ENCODE measurements at places on chromosomes 2 and 18. TPM values are rescaled to one million over a fixed set of nuclear protein-coding genes. Genes with fewer than 3 reads are reported as not detected.
A peak's percentile ranks its signal among the peaks of the same experiment; 100 is the strongest.

- no peak for DNase-seq
These were observed 35.2 kb downstream of the SKA1 start for GRCh38 chr18:50410008-50410407.

DNA sequence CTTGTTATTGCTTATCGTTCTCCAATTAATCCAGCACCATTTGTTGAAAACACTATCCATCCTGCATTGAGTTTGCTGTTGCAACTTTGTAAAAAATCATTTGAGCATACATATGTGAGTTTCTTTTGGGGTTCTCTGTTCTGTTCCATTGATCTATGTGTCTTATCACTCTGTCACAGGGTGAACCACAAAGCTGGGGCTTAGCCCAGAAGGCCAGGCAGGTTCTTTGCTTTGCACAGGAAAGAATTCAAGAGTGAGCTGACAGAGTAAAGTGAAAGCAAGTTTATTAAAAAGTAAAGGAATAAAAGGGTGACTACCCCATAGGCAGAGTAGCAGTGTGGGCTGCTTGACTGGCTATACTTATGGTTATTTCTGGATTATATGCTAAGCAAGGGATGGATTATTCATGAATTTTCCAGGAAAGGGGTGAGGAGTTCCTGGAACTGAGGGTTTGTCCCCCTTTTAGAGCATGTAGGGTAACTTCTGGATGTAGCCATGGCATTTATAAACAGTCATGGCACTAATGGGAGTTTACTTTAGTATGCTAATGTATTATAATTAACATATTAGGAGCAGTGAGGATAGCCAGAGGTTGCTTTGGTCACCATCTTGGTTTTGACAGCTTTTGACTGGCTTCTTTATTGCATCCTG lies 46.8 kb downstream of the RNF138 start:
- no peak for DNase-seq

DNA sequence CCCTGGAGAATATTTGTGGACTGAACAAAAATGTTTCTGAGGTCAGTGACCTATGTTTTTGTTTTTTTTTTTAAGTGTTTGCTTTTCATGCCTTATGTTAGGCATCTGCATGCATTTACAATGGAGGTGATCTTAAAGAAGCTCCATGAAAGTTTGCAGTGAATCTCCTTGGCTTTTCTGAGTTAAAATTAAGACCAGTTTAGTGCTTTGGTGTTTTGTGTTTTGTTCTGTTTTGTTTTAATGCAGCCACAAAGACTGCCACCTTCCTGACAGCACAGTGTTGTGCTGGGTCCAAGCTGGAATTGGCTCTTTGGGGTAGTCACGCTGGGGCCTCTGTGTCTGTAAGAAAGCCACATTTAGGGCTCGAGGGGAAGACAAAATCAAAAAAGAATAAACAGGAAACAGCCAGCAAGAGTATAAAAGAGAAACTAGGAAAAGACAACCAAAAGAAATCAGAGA lies 396.2 kb downstream of the ARHGAP15 start:
- no peak for DNase-seq

Gene SGPP2
- total RNA-seq: not detected

Gene SAG
- total RNA-seq: 0.10 TPM

DNA sequence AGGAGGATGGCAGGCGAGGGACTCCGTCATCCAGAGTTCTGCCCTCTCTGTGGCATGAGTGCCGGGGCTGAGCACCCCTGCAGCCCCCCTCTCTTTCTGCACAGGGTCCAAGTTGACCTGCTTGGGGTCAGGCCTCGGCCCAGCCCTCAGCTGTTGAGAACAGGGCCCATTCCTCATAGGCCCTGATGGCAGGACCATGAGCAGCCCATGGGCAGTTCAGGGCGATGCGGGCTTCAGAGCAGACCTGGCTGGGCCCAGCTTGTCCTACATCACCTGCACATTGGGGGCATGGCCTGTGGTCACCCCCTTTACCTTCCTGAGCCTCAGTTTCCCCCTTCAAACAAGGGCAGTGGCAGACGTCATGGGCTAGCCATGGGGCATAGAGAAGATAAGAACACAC lies 238.1 kb downstream of the SEPTIN10 start:
- DNase-seq: peak; percentile 10

DNA sequence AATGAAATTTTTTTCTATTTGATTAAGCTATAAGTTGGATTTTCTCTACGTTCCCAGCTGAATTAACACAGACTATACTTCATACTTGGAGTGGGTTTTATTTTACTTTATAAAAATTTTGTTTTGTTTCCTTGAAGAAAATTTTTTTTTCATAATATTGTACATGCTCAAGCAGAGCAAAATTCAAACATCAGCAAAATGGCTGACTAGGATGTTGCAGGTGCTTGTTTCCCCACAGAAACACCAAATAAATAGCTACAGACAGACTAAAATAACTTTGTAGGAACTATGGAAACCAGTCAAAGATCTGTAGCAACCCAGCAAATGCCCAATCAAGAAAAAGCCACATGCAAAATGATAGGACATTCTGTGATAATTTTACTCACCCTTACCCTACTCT lies 82.3 kb downstream of the CCDC138 start:
- DNase-seq: no peak

GRCh38 chr2:31151501-31151900 lies 13.3 kb upstream of the GALNT14 start:
- DNase-seq: no peak

- no peak for DNase-seq
These were observed 278.9 kb downstream of the ZNF516 start for GRCh38 chr18:76216096-76216495.

Gene REG3G
- not detected for total RNA-seq

- no peak for DNase-seq
These were observed 133.3 kb upstream of the HS6ST1 start for GRCh38 chr2:128452024-128452411.

- DNase-seq: no peak
These were observed 58.1 kb upstream of the RALBP1 start for GRCh38 chr18:9417073-9417851.

Gene NCKAP5
- 0.15 TPM for total RNA-seq

DNA sequence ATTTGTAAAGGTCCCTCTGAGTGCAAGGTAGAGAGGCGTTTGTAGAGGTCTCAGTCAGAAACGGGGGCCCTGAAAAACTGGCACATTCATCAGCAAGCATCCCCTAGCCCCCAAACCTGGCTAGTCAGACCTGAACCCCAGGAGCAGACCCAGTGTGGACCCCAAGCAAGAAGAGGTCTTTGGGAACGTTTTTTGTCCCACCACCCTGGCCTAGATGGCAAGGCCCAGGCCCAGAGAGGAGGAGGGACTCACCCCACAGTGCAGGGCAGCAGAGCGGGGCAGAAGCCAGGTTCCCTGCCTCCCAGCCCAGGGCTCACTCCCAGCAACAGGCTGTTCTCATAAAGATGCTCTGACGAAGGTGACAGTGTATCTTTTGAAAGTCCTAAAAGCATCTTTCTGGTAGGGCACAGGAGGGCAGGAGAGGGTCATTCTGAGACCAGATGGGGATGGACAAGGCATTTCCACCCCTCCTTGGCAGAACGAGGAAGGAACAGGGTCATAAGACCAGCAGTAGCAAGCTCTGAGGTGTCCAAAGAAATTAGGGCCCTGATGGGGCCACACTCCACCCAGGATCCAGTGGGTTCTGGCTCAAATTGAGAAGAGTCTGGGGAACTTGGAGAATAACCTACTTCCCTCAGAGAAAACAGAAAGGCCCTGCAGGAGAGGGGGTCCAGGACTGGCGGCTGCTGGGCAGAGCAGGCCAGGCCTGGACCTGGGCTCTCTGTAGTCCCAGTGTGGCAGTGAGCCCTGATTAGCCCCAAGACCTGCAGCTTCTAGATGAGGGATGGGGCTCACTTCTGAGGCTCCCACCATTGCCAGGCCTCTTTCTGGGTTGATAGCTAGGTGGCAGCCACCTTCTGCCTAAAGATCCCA lies 18.2 kb downstream of the ADRA2B start:
- no peak for DNase-seq

DNA sequence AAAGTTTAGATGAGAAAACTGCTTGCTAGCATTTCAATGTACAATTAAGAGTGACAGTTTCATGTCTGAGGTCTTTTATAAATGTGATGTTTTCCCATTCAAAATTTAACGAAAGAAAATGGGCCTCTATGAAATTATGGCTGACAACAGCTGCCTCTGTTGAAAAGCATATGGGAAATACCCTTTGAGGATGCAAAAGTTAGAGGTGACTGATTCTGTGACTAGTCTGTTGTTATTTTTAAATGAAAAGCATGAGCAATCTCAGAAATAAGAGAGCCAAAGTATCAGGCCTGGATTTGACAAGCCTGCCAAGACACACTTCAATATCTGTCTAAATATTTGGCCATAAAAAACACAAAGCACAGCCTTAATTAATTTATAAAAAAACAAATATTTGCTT lies 580.8 kb downstream of the ERBB4 start:
- no peak for DNase-seq

Gene SLC5A7
- not detected for total RNA-seq

DNA sequence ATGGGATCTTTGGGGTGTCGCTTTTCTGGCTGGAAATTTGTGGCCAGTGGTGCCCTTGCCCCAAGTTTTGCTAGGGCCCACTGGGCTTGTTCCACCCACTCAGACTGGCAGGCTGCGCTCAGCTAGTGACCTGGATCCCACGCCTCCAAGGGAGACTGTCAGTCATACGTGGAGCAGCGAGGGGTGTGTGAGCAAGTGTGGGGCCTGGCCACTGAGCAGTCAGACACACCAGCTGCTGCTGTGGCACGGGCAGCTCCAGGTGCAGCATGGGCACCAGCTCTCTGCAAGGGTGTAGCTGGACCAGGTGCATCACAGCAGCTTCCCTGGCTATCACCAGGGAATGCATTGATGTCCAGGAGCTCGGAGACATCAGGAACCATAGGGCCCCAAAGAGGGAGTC lies 327.0 kb downstream of the NR4A2 start:
- no peak for DNase-seq

DNA sequence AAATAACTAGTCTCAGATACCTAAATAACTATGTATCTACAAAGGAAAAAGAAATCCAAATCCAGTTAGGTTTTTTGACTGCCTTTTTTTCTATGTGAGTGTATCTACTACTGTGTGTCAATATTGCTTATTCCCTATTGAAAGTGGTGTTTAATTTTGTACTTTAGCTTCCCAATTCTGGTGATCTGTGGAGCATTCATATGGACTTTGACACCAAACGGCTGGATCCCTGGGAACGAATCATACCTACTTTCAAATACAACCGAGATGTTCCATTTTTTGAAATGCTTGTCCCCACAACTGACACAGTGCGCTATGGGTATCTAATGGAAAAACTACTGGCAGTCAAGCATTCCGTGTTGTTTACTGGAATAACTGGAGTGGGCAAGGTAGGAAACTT lies 152.8 kb downstream of the DNAH6 start:
- no peak for DNase-seq

Gene CNOT11
- total RNA-seq: 42.0 TPM

Gene TUBA3E
- not detected for total RNA-seq
